ENCODE measurements at places on chromosomes 4 and X.
A peak's percentile ranks its signal among the peaks of the same experiment; 100 is the strongest.

DNA sequence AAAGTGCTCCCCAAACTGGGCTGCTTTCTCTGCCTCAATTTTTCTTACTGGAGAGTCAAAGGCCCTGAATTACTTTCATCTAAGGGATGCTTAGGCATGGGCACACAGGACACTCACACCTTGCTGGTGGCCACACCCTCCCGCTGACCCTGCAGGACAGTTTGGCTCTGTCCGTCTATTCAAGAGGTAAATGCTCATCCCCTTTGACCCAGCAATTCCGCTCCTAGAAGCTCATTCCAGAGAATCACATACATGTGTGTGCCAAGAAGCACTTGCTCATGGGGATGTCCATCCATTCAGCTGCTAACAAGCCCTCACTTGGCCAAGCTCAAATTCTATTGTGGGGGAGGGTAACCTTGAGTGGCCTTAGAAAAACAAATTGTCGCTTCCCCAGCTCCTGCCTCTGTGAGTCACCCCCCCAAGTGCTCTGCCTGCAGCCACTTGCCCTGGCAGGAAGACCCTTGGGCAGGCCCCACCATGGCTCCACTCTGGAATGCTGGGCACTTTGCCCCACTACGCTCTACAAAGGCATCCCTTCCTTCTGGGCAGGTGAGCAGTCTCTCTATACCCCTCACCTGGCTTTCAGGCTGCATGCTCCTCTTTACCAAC, 54.5 kb downstream of the HTRA3 start:
- no peak for DNase-seq

- no peak for DNase-seq
These were observed 24.2 kb downstream of the FAM156A start for GRCh38 chrX:52933976-52934703.

GRCh38 chr4:55080174-55080865, 45.1 kb downstream of the KDR start:
- no peak for DNase-seq

DNA sequence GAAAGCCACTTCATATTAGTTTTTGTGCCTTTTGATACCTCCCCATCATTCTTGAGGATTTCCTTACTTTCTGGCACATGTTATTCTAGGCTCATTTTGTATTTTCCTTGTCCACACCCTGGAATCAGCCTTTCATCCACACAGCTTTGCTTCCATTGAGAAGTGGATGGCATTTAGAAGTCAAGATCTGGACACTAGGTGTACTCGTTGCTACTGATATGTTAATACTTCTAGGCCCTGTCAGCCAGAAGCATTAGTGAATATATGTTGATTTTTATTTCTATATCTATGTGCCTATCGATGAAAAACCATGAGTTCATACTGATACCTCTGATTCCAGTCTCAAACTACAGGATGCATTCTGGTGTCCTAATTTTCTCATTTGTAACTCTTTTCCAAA, 73.2 kb downstream of the ARHGAP24 start:
- DNase-seq = no peak

GRCh38 chrX:70219938-70220764, 14.3 kb upstream of the AWAT1 start:
- DNase-seq = no peak

GRCh38 chr4:20354120-20354519, 102.4 kb downstream of the SLIT2 start:
- no peak for DNase-seq

DNA sequence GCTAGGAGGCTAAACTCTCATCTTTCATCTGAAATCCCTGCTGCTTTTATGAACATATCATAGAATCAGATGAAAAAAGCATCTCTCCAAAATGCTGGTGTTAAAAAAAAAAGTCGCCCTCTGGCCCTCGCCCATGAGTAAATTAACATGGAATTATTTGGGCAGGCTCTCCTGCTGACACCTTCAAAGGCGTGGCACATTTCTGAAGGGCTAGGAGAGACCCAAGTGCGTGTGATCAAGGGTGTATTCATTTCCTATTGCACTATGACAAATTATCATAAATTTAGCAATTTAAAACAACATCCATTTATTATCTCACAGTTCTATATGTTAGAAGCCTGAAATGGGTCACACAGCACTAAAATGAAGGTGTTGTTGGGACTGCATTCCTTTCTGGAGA, 5.1 kb downstream of the ANXA3 start:
- DNase-seq = no peak

DNA sequence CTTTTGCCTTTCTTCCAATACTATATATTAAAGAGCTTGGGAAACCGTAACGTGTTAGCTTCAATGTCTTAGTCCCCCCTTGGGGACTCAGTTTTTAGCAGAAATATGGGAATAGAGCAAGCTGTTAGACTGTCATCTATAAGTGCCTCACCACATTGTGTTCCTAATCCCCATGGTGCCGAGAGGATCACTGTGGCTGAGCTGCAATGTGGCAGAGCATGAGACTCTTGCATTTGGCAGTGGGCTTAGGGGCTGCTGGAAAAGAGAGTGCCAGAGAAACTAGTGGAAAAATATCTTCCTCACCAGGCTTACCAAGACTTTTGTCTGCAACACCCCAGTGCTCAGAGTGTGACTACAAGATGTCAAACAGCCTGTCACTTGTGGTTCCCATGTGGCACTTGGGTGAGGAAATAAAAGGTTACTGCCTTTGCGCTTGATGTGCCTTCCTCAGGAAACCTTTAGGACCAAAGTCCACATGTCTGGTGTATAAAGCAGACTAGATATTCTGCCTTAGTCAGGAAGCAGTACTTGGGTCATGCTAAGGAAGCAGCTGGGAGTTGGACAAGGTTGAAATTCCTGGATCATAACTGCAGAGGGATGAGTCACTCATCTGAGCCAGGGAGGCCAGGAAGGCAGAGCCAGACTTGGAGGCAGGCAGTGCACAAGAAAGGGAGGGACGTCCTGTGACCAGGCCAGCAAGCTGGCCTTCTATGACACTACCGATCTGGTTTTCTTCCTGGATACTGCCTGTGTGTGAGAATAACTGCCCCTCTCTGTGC, 9.7 kb upstream of the MAGEA4 start:
- DNase-seq = no peak

- DNase-seq = peak; percentile 6
These were observed 490 bp downstream of the RWDD4 start for GRCh38 chr4:183658362-183659028.
